ENCODE measurements at places on chromosomes 2 and 18. TPM values are rescaled to one million over a fixed set of nuclear protein-coding genes. Genes with fewer than 3 reads are reported as not detected.

GFPT1 gene
- 66.6 TPM for total RNA-seq

SAG gene
- not detected for total RNA-seq

TUBA4B gene
- not detected for total RNA-seq

CXCR4 gene
- total RNA-seq, result 0.13 TPM

CLEC4F gene
- not detected for total RNA-seq

Measured in articular chondrocyte of knee joint (primary cell).